ENCODE measurements at places on chromosomes 11 and 22.

DNA sequence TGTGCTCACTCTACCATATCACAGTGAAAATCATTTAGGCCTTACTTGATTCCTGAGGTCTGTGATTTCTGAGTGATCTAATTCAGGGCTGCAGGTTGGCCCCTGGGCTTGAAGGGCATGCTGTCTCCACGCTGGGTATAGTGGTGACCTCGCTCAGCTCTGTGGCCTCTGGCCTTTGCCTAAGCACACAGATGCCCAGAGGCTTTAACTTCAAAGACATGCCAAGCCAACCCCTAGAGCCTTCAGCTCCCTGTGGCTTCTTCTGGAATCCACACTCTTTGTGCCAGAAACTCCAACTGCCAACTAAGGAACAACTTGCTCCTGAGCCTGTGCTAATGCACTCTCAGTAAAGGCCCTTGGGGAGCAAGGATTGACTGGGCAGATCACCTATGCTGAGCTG lies 232.6 kb upstream of the MPPED2 start:
- DNase-seq, result no peak

DNA sequence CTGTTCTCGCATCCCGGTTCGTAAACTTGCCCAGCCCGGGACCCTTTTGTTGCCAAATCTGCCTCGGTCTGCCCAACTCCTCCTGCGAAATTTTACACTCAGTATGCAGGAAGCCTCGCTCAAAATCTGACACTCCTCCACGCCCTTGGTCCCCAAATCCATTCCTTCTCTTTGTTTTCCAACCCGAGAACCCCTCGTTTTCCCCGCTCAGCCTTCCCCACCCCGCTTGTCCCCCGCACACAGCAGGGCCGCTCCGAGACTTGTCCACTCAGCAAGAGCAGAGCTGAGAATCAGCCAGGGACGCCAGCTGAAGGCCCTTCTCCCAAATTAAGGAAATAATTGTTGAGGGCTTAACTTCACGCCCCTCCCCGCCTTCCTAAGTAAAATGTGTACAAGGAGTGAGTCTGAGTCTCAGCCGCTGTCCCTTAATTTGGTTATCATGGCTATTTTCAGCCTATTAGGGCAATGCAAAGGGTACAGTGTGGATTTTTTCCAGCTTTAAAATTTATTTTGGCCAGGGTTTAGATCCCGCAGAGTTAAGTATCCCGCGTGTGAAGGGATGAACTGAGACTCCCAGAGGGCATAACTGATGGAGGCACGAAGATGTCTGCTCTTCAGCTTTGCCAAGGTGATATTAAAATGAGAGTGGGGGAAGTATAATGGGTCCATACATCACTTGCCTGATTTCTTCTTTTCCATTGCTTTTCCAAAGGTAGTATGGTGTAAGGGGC lies 581 bp upstream of the FBXO3 start:
- no peak for DNase-seq

DNA sequence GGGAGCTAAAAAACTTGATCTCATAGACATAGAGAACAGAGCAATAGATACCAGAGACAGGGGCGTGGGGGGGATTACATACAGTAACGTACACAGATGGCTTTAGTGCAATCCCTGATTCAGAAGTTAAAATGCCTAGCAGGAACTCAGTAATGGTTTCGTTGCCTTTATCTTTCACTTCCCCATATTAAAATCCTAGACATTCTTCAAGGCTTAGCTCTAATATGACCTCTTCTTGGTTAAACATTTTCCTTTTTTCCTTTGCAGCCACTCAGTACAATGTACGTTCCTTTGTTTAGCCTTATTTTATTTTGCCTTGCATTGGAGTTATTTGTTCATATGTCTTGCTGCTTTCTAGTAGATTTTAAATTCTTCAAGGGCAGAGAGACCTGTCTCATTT lies 104.9 kb downstream of the C11orf87 start:
- DNase-seq, result no peak

GRCh38 chr11:108635106-108635505 lies 29.8 kb upstream of the DDX10 start:
- DNase-seq, result no peak

DNA sequence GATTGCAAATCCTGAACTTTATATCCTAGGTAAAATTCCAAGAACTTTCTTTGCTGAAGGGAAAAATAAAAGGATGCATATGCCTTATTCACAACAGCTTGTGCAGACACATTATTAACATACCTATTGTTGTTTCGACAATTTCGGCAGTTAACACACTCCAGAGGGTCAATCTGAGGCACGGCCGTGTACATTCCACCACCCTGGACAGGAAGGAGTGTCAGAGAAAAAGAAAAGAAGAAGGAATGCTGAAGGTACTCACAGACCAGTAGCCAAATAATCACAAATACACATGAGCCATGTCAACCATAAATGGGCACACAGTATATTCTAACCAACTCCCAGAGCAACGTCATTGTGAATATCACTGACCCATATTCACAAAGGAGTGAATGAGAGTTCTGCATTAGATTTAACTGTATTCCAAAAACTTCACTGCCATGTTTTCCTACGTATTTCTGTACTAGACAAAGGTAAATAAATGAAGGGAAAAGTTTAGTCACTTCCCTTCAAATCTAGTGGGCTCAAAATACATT lies 32.4 kb downstream of the VSIG10L2 start:
- DNase-seq, result no peak

- DNase-seq, result no peak
Measured at GRCh38 chr11:34278693-34279297, 79.0 kb downstream of the ABTB2 start.

DNA sequence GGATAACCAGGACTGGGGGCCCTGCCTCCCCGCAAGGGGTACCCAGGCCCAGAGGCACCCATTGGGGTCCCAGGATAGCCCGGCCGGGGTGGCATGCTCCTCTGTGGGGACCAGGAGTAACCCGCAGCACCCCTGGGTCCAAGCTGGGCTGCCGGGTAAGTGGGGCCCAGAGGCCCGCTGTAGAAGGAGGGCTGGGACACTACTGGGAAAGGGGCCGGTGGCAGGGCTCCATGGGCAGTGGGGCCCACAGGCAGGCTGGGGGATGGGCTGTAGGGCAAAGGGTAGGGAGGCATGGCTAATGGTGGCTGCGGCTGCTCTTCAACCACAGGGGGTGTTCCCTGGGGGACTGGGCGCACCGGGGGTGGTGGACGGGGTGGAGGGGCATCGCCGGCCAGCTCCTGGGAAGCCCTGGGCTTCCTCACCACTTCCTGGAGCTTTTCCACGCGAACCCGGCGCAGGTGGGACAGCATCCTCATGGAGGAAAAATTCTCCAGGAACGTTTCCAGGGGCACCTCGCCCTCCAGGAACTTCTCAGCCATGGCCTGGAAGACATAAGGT lies 29.1 kb downstream of the VPS37C start:
- no peak for DNase-seq

DNA sequence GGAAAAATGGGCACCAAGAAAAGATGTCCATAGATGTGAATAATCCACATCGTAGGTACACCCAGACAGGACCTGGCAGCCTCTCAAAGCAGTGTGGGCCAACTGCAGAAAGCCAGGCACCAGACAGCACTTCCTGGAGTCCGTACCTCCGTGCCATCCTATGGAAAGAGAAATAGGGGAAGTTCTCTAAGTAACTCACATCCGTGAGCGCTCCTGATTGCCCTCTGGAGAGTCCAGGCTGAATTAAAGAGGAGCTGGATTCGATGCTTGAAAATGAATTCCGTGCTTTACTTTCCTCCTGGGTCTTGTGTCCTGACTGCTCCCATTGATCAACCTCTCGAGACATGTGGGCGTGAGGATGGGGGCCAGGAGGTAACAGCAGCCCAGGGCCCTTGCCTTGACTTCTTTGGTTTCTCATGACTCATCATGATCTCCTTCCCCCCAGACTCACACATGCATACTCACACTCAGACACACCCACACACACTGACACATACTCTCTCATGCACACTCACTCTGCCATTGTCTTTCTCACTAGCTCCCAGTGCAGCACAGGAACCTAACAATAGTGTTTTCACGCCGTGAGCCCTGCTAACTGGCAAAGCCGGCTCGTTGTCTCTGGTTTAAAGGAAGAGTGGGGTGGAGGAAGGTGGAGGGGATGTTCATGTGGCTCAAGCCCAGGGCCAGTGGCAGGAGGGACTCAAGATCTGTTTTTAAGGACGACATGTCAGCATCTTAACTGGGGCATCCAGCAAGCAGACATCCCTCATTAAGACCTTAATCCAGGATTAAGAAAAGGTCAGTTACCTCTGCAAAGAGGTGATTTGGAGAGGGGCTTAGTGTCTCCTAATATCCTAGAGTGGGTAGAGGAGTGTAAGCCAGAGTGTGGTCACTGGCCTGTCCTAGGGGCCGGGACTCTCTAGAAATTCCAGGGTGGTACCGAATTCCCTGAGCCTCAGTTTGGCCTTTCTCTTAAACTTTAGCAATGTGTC lies 104.2 kb downstream of the SCN3B start:
- DNase-seq, result no peak

- no peak for DNase-seq
Measured at GRCh38 chr11:85811624-85812023, 683 bp upstream of the SYTL2 start.

GRCh38 chr11:108468478-108468864 lies 1.1 kb upstream of the C11orf65 start:
- no peak for DNase-seq

DNA sequence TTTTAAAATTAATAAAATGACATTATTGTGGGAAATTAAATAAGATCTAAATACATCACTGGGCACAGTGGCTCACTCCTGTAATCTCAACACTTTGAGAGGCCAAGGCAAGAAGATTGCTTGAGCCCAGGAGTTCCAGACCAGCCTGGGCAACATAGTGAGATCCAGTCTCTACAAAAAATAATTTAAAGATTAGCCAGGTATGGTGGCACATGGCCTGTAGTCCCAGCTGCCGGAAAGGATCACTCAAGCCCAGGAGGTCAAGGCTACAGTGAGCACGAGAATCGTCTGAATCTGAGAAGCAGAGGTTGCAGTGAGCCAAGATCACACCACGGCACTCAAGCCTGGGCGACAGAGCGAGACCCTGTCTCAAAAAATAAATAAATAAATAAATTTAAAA lies 15.9 kb upstream of the CARD10 start:
- no peak for DNase-seq

- DNase-seq, result no peak
Measured at GRCh38 chr11:21622995-21623394, 569.9 kb upstream of the ANO5 start.

DNA sequence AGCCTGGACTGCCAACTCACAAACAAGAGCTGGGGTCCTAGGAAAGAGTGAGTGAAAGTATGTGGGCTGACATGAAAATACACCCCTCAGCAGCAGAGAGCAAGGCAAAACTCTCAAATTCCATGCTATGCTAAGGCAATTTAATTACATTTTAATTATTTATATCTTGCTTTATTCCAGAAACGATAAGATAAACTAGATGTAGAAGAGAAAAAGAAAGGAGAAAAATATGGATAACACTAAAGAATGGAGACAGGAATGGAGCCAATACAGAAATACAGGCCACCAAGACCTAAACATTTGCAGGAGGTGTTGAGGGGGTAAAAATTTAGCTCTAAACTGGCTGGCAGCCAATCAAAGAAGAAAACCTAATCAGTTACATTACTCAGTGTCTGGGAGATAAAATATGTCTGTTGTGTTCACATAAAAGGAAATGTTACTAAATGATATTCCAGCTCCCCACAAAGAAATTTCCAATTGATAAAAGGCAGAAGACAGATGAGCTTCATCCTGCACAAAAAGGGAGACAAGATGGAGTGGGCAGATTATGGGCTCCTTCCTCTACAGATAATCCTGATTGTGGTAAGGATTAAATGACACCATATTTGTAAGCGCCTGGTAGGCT lies 223.5 kb upstream of the BLID start:
- no peak for DNase-seq

GRCh38 chr11:126956635-126957034 lies 43.9 kb downstream of the KIRREL3 start:
- no peak for DNase-seq

GRCh38 chr11:65821107-65821506 lies 12.7 kb upstream of the SNX32 start:
- DNase-seq, result no peak

Data from CD8-positive, alpha-beta memory T cell (primary cell).